GM12864 (cell line): ENCODE measurements at places on chromosomes 1 and 21.

DNA sequence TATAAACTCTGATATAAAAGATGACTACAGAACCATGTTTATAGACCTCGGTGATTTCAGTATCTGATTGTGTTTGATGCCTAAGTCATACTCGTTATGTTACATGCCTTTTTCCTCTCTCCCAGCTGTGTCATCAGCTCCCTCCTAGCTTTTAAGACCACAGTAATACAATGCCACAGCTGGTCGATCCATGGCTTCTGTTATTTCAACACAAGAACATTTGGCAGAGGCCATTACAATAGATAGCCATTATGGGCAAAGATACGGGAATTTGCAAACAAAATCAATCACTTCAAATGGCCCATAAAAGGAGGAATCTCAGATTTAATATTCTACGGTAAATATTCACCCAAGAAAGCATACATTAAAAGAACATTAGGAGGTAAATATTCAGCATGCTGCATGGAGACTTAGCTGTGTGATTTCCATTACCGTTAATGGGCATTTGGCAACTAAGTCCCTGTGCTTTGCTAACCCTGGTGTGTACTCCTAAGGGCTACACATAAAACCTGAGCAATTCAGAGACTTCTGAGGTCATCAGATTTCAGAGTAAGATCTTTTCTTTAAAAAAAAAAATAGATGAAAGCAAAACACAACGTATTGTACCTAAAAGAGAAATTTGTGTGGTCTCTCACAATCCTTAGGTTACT, 153.4 kb downstream of the PIGK start:
- DNase-seq = no peak

GRCh38 chr1:22096036-22096435, 43.5 kb downstream of the CDC42 start:
- DNase-seq = no peak

DNA sequence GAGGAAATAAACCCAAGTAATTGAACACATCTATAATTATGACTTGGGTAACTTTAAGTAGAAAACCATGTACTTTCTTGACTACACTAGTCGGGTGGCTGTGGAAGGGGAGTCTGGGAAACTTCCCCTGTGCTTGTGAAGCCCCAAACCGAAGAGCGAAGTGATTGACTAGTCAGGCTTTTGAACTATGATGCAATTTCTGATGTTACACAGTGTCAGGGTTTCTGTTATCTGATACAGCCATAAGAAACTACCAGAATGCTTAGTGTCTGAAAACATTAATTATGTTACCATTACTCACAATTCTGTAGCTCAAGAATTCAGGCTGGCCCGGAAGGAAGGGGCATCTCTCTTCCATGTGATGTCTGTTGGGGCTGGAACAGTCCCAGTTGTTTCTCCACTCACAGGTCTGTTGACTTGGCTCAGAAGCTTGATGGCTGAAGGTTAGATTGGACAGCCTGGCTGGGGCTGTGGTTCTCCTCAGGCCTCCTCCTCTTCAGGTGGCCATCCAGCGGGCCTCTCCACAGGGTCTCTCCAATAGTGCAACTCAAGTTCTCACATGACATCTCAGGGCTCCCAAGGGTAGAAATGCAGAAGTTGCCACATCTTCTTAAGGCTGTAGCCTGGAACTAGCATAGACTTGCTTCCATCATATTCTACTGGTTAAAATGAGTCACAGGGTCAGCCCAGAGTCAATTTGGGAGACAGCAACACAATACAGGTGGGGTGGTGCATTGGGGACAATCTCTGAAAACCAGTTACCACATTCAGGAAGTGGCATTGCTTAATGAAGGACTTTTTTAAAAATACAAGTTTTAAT, 8.3 kb upstream of the C8B start:
- DNase-seq = no peak

- no peak for DNase-seq
Measured at GRCh38 chr1:100230765-100231164, 18.9 kb downstream of the DBT start.

DNA sequence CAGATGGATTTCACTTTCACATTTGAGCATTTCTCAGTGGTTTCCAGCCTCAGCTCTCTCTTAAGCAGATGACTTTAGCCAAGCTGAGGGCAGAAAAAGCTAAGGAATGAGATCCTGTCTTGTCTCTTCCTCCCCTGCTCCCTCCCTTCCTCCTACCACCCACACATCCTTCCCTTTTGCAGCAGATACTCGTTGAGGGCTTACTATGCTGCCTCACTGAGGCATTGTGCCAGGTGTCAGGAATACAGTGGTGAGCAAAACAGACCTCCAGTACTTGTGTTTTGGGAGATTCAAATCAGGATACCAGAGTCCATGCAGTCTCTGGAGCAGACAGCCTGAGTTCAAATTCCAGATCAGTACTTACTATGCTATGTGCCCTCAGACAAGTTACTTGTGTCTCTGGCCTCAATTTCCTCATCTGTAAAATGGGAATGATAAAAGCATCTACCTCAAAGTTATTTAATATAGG, 43.2 kb downstream of the KIF26B start:
- DNase-seq = no peak

DNA sequence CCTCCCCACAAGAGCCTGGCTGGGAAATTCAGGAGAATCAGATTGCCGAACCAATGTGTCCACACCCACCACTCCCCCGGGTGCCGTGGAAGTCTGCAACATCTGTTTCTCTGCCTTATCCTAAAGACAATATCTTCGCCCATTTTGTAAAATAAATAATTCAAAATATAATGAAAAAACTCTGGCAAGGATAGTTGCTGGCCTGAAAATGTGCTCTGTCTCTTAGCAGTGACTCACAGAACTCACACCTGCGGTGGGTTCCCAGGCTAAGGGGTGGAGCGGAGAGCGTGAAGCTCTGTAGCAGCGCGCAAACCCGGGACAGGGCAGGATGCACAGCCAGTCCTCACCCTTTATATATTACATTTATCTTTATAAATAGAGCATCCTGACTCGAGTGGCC, 99.9 kb downstream of the COLGALT2 start:
- no peak for DNase-seq

GRCh38 chr1:230282157-230282556, 144.0 kb downstream of the PGBD5 start:
- no peak for DNase-seq

- no peak for DNase-seq
Measured at GRCh38 chr1:220203816-220204215, 68.4 kb downstream of the RAB3GAP2 start.

GRCh38 chr1:39858315-39858714, 25.0 kb downstream of the TRIT1 start:
- DNase-seq = no peak

GRCh38 chr21:43842742-43843141, 22.3 kb upstream of the AGPAT3 start:
- no peak for DNase-seq

- no peak for DNase-seq
Measured at GRCh38 chr1:30779294-30780071, 21.9 kb upstream of the LAPTM5 start.

DNA sequence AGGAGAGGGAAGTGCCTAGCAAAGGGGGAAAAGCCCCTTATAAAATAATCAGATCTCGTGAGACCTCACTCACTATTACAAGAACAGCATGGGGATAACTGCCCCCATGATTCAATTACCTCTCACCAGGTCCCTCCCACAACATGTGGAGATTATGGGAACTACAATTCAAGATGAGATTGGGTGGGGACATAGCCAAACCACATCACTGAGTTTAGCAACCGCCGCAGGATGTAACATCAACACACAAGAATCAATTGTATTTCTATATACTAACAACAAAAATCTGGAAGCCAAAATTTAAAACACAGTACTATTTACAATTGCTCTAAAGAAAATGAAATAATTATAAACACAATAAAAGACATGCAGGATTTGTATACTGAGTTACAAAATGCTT, 21.9 kb downstream of the DIRAS3 start:
- DNase-seq = no peak

GRCh38 chr1:66571789-66572188, 37.8 kb downstream of the SGIP1 start:
- no peak for DNase-seq

DNA sequence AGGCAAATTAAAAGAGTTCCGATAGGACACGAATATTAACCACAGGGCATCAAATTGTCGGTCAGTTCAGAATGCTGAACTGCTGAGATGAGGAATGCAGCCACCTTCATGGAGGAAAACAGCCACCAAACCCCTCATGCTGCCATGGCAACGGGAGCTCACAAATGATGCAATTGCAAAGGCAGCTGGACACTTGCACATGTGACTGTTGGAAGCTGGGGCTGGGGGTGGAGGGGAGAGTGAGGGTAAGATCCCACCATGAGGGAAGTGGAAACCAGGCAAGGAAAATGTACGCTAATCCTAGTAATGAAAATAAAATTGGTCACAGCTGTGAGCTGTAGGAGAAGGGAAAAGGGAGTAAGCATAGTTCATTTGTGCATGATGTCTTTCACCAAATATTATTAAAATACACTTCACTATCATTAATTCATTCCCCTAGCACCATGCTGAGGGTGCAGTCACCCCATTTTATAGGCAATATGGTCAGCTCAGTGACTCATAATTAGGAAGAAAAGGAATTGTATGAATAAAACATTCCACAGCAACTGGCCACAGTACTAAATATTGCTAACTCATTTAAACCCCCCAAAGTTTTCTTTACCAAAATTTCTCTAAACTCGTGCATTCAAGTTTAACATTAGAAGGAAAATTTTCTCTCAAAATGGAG, 15.3 kb downstream of the BECN2 start:
- DNase-seq = no peak

DNA sequence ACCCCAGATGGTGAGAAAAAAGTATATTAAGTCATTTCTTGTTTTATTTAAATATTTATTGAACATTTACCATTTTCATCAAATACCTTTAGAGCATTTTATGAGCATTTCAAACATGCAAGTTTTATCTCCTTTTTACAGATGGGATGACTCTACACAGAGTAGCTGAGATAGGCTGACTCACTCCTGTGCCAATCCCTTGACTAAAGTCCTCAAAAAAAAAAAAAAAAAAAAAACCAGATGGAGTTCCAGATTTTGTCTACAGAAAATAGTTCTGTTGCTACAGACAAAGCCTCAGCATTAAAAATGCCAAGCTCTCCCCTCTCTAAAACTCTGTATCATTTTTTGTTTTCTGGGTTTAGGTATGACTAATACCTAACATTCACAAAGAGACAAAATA, 303.0 kb upstream of the PLD5 start:
- no peak for DNase-seq

DNA sequence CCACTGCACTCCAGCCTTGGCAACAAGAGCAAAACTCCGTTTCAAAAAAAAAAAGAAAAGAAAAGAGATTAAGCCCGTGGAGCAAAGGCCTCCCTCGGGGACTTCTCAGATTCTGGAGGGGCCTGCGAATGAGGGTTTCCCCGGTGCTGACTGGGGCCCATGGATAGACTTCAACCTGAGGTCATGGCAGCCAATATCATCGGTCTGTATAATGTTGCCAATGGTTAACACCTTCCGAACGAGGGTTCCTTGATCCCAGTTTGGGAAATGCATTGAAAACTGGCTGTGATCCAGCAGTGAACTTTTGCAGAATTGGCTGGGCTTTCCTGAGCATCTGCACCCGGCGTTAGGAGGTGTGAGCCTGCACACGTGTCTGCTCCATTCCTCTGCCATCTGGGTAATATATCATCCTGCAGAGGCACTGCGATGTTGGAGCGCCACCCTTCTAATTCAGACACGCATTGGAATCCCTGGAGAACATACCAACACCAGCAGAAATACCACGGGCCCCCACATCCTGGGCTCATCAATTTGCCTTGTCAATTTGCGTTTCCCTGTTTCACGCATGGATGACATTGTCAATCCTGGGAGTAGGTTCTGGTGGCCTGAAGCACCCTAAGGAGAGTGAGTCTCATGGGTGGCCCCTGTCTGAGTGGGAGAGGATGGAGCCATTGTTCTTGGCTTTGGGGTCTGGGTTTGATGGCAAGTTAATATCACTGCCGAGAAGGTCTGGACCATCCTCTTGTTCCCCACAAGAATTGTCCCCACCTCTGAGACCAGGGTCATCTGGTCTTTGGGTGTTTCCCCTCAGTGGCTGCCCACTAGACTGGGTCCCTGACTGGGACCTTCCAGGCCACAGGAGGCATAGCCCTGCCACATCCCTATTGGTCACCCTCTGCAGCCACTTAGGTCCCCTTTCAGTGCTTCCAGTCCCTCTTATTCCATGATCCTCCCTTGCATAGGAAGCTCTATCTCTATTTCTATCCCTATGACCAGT, 441.0 kb downstream of the PTPRU start:
- no peak for DNase-seq

GRCh38 chr1:243251539-243251938, 3.5 kb downstream of the CEP170 start:
- DNase-seq = no peak

DNA sequence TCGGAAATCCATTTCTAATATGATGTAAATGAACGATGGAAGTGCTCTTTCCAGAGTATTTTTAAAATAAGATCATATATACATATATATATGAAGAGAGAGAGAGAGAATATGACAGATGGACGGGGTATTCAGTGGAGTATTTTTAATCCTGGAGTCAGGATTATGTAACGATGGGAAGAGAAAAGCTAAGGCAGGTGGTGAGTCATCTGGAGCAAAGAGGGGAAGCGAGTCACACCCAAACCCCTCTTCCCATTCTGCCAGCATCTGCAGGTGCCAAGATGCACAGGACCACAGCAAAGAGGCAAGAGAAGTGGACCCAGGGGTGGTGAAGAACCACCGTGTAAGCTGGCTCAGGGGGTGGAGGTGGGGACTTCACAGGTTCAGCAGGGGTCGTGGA, 102.7 kb upstream of the GRIK3 start:
- DNase-seq = no peak

- DNase-seq = no peak
Measured at GRCh38 chr1:53851571-53852285, 13.6 kb upstream of the NDC1 start.

- no peak for DNase-seq
Measured at GRCh38 chr21:41897047-41897669, 18.0 kb upstream of the PRDM15 start.

GRCh38 chr1:231550448-231550781, 21.9 kb downstream of the TSNAX start:
- DNase-seq = no peak

DNA sequence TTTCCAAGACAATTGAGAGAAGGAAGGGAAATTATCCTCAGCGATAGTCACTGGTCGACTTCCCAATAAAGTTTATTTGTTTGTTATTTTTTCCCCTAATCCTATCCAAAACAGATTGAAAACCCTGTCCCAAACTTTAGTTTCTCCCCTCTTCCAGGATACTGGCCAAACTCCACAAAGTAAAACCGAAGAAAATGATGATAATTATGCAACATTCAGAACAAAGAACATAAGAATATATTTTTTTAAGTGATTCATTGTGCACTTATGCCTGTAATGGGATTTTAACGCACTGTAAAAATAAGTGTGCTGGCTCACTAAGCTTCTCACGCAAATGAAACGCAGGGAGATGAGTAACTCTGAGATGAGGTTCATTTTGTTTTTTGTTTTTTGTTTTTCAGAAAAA, 6.0 kb downstream of the GLIS1 start:
- DNase-seq = no peak

- no peak for DNase-seq
Measured at GRCh38 chr1:205706601-205707502, 26.5 kb upstream of the SLC45A3 start.

GRCh38 chr1:155499953-155500639, 62.5 kb downstream of the ASH1L start:
- DNase-seq = peak; percentile 43

GRCh38 chr1:7196036-7196911, 411.0 kb downstream of the CAMTA1 start:
- DNase-seq = no peak

GRCh38 chr1:25003457-25004190, 73.5 kb upstream of the RUNX3 start:
- DNase-seq = no peak

- no peak for DNase-seq
Measured at GRCh38 chr1:156845055-156845952, 13.6 kb downstream of the INSRR start.
